Motor neuron (in vitro differentiated cells): ENCODE measurements at places on chromosomes 11 and 22. TPM values are rescaled to one million over a fixed set of nuclear protein-coding genes. Genes with fewer than 3 reads are reported as not detected.

- ATAC-seq = no peak
Measured at GRCh38 chr11:86863476-86863875, 63.1 kb downstream of the PRSS23 start.

GRCh38 chr11:24820541-24820940 is 323.7 kb downstream of the LUZP2 start:
- ATAC-seq = no peak

DNA sequence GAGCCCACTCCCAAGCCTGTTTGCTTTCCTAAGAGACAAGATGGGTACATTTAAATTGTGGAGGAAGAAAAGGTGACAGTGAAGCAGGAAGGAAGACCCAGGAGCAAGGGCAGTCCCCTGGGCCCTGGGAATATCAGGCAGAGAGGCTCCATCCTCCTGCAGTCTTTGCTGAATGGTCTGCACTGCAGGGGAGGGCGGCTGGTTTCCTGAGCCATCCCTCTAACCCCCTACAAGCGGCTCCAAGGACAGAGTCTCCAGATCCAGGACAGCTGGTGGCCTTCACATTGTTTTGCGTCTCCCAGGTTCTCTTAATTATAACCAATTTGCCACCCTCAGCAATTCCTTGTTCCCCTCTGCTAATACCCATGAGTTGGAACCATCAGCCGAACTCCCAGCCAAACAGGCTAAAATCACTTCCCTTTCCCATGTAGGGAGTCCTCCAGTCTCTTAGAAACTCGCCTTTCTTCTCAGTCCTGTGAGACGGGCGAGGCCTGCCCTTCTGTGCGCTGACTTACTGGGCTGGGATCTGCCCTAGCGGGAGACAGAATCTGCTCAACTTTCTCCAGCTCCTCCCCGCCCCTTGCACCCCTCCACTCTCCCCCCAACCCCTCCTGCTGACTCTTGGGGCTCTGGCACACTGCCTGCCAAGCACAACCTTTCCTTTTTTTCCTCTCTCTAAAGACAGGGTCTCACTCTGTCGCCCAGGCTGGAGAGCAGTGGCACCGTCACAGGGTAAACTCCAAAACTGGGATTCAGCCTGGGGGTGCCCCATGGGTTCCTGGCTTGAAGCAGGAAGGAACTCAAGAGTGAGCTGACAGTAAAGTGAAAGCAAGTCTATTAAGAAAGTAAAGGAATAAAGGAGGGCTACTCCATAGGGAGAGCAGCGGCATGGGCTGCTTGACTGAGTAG is 53.4 kb upstream of the EMID1 start:
- ATAC-seq = peak; percentile 63

DNA sequence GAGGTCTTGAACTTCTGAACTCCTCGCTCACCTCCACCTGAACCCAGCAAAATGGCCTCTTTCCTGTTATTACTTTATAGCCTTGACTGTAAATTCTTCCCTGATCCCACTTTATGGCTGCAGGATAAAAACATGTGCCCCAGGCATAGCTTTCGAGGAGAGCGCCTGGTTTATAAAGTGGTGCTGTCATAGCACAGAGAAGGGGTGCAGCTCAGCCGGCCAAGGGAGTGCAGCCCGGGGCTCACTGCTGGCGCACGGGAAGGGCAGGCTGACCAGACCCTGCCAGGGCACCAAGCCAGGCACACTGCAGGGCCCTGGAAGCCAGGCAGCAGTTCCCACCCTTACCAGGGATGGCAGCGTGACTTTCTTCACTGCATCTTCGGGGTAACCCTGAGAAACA is 50.9 kb downstream of the ISX start:
- ATAC-seq = no peak

TIMM10 gene
- 28.3 and 29.5 TPM in 2 replicates for total RNA-seq

OR10A2 gene
- 0.10 and 0.50 TPM in 2 replicates for total RNA-seq

AGBL2 gene
- 2.2 and 4.3 TPM in 2 replicates for total RNA-seq

GRCh38 chr11:82864268-82864667 is 36.0 kb downstream of the PRCP start:
- ATAC-seq = peak; percentile 52

DNA sequence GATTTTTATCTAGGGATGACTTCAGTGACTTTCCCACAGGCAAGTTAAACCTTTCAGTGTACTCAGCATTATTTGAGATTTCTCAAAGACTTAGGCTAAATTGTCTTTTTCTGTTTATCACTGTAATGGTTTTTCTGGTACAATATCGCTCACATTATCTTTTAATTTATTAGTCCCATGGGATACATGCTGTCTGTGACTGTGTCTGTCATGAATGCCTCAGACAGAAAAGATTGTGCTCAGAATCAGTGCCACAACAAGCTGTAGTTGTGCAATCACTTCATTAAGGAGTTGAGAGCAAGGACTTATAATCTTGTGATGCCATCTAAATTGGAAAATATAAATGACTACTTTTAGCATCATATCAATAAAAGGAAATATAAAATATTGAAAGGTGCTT is 2374.2 kb upstream of the RAG2 start:
- ATAC-seq = peak; percentile 77

DNA sequence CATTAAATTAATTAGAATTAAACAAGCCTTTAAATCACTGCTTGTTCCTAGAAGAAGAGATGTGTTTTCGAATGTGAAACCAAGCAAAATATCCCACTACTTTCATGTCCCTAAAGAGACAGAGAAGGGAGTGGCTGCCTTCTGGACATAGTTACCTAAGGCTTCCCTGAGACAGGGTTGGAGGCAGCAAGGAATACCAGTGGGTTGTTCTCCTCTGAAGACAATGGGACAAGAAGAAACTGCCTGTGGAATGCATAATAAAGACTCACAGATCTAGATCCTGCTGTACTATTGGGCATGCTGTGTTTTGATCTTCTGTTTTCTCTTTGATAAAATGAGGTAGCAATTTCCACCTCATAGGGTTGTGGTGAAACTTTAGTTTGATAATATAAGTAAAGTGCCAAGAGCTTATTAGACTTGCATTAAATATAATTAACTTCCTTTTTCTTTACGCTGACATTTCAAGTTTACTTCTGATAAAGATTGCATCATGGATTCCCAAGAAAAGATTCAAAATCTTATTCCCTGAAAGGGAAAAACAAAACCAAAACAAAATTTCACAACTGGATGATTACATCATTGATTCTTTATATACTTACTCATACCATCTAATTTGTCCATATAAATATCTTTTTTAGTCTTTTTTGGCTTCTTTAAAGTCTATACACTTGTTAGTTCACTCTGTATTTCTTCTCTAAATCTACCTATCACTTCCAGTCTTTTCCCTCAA is 621.3 kb downstream of the ETS1 start:
- peak; percentile 39 for ATAC-seq

LIF gene
- total RNA-seq = 7.8 and 10.1 TPM in 2 replicates

DNA sequence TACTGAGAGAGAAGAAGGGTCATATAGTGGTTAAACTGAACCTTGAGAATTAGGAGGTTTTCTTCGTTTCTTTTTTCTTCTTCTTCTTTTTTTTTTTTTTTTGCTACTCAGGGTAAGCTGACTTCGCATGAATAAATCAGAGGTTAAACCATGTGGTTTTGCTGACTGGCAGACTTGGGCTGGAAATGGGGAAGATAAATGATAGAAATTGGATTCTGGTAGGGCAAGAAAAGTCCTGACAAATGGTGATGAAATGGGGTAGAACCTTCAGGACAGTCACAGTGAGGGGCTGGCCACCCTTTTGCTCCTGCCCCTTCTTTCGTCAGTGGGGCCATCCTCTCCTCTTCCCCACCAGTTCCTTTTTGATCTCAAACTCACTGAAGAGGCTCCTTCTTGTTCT is 1.6 kb upstream of the SWAP70 start:
- ATAC-seq = no peak

DNA sequence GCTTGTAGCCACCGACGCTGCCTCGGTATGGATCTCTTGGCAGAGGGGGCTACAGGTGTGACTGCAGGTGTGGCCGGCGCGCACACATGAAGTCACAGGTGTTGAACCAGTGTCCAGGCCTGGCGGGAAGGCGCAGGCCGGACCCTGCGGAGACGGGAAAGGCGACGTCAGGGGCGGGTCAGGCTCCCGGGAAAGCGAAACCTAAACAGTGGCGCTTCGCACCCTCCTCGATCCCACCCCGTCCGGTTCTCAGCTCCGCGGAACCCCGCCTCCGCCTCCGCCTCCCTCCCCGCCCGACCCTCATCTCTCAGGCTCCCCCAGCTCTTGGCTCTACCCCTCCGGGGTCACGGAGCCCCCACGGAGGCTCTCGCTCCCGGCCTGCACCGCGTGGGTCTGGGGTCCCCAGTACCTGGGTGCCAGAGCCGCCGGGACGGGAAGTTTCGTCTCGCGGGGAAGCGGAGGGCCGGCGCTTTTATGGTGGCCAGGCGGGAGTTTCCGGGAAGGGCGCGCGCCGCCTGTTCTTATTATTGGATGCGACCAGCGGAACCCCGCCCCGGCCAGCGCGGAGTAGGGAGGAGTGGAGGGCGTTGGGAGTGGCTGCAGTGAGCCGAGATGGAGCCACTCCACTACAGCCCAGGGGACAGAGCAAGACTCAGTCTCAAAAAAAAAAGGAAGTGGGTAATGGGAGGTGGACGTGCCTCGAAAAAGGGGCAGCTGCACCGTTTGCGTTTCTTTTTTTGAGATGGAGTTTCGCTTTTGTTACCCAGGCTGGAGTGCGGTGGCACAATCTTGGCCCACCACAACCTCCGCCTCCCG is at the start of gene IRF7:
TSS of gene IRF7 (minus strand) at position 447 of the 816 bp plus-strand sequence. CDS start 586 bp downstream, outside the sequence.
- peak; percentile 86 for ATAC-seq

- ATAC-seq = no peak
Measured at GRCh38 chr11:96173906-96174305, 169.1 kb downstream of the MAML2 start.

GRCh38 chr22:44773082-44773481 is 20.7 kb downstream of the ARHGAP8 start:
- no peak for ATAC-seq

- ATAC-seq = no peak
Measured at GRCh38 chr11:31651208-31651607, 141.6 kb downstream of the ELP4 start.

RIBC2 gene
- total RNA-seq = 2.9 and 3.4 TPM in 2 replicates

PLAAT4 gene
- 0.38 TPM in 1 of 2 replicates, not detected in the other for total RNA-seq

OR10D3 gene
- 0.11 TPM in 1 of 2 replicates, not detected in the other for total RNA-seq

ZBTB3 gene
- total RNA-seq = 7.4 and 11.9 TPM in 2 replicates

- ATAC-seq = no peak
Measured at GRCh38 chr11:122788781-122789535, 49.3 kb upstream of the CRTAM start.

- no peak for ATAC-seq
Measured at GRCh38 chr11:128288368-128288767, 299.0 kb downstream of the ETS1 start.

- no peak for ATAC-seq
Measured at GRCh38 chr22:40041366-40042137, 46.8 kb downstream of the FAM83F start.

SLC5A1 gene
- total RNA-seq = under 0.01 and 0.06 TPM in 2 replicates

GRCh38 chr11:67539550-67539949 is 16.3 kb upstream of the CABP2 start:
- no peak for ATAC-seq

GRCh38 chr11:122100756-122101080 is 15.3 kb downstream of the BLID start:
- ATAC-seq = peak; percentile 7

KCNQ1 gene
- total RNA-seq = 0.66 and 0.68 TPM in 2 replicates

DNA sequence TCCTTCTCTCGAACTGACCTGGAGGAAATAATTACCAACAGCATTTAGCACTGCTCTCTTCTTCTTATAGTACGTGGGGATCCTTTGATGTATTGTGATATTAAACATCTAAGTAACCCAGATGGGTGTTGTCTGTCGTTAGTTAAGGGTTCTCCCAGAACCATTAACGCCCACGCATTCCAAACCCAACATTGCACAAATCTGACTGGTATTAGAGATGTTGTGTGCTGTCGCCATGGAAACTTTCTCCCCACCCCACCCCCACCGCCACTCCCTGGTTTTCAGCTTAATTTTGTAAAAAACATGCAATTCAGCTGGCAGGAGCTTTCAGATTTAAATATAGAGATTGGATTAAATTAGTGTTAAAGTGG is 1495.2 kb downstream of the TBC1D22A start:
- ATAC-seq = no peak

GRCh38 chr22:37363261-37363992 is 63.9 kb downstream of the ELFN2 start:
- no peak for ATAC-seq

PRG3 gene
- total RNA-seq = not detected in 2 replicates

DNA sequence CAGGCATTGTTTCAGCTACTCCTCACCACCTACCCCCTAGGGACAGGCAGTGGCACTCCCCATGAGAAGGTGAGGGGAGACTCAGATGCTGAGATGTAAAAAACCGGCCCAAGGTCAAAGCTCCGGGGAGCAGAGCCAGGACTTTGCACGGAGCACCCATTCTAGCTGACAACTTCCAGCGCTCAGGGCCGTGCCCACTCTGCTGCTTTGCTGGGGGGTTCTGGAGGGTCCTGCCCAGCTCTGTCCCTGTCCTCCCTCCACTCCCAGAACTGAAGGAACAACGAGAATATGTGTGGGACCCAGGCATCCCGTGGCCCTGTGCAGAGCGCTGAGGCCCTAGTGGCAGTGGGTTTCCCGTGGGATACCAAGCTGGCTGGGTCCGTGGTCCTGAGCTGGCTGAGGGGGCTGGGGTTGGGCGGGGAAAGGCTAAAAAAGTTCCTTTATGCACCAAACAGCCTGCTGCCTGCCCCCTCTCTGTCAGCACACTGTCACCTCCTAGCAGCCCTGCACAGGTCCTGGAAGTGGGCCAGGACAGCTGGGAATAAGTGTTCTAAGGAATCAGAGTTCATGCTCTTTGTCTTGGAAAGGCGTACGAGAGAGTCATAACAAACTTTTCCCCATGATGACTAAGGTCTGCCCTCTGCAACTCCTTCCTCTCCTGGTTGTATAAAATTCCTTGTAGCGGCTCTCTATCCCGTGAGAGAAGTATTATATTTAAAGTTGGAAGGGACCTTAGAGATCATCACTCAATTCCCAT is 1.9 kb downstream of the MS4A10 start:
- no peak for ATAC-seq

- no peak for ATAC-seq
Measured at GRCh38 chr11:38510041-38510440, 1912.0 kb upstream of the RAG2 start.

APOL2 gene
- 7.2 and 8.6 TPM in 2 replicates for total RNA-seq

DNA sequence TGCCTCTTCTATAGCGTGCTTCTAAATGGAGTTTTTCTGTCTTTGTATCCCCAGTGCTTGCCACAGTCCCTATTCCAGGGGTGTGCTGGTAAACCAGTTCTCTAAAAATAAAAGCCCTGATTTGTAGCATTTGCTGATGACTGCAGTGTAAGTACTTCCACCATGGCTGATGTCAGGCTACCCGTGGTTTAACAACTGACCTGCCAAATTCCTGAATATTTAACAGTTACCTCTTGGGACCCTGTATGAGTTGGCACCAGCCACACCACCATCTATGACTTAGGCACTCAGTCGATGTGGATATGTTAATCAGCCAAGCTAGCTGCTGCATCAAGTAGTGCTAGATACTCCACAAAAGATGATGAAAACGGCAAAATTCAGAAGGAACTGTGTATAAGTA is 94.0 kb upstream of the MTNR1B start:
- no peak for ATAC-seq
